ENCODE measurements at places on chromosomes 13 and 19.

DNA sequence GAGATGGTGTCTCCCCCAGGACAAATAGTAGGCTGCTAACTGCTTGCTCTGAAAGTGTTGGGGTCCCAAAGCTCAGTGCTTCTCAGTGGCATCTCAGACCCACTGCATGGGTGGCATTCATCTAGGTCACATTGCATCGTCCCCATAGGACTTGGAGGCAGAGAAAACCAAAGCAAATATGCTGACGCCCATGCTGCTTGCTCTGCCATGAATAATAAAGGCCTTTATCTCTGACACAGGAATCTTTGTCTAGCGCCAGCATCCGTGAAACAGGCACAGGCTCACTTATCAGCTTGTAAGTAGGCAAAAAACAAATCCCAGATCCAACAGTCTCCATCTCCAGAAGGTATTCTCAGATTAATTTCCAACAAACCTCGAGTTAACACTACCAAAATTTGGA, 18.9 kb upstream of the IPO5 start:
- no peak for DNase-seq

DNA sequence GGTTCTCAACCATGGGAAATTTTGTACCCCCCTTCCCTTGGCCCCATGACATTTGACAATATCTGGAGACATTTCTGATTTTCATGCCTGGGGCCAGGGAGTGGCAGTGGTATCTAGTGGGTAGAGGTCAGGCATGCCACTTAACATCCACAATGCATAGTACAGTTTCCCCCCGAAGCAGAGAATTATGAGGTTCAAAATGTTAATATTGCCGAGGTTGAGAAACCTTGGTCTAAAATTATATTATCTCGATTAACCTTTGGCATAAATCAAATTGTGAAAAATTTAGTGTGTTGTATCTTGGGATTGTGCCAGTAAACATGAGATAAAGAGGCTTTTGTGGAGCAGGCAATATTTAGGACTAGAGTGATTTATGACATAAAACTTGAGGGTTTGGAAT, 147.9 kb downstream of the LMO7 start:
- no peak for DNase-seq

DNA sequence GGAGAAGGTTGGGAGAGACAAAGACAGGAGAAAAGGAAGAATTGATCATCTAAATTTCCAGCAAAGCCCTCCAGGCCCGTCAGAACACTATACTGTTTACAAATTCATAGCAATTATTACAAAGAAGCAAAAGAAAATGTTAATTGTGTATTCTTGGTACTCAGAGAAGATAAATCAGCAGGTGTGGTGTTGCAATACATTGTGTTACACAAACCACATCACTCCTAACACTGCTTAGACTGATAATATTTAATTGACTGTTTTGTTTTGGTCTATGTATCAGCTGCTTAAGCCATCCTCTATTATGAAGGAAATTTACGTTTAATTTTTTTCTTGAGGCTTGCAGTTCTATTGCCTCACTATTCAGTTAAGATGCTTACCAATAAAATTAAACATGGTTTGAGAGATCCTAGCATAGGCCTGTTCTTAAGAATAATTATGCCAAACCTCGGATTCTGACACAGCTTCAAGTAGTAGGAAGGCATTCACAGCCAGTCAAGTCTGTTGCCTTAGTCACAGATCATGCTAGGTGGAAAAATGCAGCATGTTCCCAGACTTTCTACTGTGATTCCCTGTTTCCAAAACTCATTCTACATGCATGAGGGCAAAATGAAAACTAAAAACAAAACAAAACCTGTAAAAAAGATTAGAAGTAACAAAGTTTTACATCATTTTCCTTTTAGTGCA, 129.2 kb downstream of the TBC1D4 start:
- no peak for DNase-seq

DNA sequence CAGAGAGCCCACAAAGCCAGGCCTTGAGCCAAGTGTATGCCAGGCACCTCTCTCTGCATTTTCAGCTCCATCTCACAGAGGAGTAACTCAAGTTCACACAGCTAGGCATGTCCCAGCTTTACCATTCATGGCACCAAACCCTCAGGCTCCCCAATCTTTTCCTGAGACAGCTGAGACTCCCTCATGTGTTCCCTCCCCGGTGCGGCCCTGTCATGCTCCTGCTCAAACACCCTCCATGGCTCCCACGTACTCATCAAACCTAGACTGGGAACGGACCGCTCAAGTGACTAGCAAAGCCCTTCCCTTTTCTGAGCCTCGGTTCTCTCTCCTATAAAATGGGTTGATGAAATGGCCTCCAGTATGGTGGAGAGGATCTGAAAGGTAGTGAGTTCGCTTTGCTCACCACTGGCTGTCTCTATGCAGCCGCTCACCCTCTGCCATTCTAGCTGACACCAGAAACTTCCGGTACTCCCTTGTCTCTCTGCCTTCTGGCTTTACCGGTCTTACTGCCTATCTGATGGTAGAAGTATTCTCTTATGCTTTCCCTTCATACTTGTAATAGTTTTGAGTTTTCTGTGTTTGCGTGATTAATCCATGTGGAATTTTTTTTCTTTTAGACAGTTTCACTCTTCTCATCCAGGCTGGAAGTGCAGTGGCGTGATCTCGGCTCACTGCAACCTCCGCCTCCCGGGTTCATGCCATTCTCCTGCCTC, 7.8 kb upstream of the SLC44A2 start:
- no peak for DNase-seq

DNA sequence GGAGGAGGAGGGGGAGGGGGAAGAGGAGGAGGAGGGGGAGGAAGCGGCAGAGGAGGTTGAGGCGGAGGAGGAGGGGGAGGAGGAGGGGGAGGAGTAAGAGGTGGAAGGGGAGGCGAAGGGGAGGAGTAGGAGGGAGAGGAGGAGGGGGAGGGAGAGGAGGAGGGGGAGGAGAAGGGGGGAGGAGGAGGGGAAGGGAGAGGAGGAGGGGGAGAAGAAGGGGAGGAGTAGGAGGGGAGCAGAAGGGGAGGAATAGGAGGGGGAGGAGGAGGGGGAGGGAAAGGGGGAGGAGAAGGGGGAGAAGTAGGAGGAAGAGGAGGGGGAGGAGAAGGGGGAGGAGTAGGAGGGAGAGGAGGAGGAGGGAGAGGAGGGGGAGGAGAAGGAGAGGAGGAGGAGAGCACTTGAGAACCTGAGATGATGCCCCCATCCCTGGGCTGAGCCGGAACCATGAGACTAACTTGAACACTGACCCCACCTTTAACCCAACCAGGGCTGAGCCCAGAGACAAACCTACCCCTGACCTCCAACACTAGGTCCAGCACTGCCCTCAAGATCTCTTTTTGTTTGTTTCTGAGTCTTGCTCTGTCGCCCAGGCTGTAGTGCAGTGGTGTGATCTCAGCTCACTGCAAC, 12.6 kb downstream of the ABCA7 start:
- DNase-seq: no peak

DNA sequence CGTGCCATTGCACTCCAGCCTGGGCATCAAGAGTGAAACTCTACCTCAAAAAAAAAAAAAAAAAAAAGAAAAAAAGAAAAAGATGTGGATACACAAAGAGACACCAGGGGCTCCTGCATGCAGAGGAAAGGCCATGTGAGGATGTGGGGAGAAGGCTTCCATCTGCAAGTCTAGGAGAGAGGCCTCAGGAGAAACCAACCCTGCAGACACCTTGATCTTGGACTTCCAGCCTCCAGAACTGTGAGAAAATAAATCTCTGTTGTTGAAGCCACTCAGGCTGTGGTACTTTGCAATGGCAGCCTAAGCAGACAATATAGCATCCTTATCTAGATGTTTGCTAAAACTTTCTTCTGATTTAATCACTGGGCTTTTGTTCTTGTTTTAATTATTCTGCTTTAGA, 50.3 kb downstream of the POLR1D start:
- no peak for DNase-seq

DNA sequence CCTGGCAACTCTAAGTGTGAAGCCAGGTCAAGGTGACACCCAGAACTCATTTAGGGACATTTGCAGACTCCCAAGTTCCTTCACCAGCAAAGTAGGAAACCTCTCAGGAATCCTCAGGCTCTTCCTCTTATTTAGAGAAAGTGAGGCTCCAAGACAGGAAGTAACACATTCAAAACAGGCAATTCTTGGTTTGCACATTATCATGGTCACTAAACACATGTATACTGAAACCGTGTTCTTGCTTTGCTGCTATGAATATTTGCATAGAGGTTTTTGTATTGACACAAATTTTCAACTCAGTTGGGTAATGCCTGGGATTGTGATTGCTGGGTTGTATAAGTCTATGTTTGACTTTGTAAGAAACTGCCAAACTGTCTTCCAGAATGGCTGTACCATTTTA, 13.2 kb upstream of the URI1 start:
- DNase-seq: no peak

DNA sequence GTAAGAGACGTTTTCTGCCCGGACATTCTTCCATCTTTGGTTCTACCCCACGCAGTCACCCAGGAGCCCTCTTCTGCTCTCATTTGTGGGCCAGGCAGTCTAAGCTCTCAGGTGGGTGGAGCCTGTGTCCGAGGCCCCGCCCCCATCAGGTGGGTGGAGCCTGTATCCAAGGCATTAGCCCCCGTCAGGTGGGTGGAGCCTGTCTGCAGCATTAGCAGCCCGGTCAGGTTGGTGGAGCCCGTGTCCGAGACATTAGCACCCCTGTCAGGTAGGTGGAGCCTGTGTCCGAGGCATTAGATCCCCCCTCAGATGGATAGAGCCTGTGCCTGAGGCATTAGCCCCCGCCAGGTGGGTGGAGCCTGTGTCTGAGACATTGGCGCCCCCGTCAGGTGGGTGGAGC, 45.5 kb upstream of the C13orf46 start:
- peak; percentile 74 for DNase-seq

DNA sequence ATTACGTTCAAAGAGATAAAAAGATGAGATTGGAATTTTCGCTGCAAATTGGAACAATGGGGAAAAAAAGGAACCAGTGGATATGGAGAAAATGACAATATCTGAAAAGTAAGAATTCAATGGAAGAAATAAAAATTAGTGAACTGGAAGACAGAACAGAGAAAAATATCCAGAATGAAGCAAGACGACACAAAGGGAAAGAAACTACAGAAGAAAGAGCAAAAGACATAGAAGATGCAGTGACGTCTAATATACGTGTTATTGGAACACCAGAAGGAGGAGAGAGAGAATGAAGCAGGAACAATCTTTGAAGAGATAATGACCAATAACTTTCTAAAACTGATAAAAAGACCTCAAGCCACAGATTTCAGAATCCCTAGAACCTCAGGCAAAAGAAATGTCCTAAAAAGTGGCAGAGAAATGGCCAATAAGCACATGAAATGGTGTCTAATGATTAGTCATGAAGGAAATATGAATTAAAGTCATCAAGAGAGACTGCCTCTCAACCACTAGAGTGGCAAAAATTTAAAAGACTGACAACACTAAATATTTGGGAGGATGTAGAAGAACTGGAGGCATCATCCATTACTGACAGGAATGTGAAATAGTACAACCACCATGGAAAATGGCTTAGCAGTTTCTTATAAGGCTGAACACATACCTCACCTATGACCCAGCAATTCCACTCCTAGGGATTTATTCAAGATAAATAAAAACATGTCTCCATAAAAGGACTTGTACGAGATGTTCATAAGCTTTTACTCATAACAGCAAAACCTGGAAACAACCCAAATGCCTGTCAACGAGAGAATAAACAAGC, 56.5 kb downstream of the GADD45B start:
- DNase-seq: no peak

- DNase-seq: peak; percentile 86
These were observed 2.8 kb upstream of the LENG1 start for GRCh38 chr19:54162241-54162805.

DNA sequence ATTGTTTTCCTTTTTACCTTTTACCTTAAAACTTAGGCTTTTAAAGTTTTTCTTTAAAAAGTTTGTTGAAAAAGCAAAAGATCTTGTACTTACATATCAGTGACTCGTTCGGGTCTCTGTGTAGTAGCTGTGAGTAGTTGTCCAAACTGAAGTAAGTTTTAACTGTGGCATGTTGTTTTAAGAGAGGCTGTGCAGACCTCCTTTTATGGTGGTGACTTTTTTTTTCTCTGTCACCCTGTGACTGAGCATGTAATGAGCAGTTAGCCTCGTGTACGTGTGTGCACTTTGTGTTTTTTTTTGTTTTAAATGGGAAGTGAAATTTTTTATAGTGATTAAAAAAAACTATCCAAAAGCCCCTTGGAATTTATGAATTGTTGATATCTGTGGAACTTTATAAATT, at the start of gene GPR183:
TSS of gene GPR183 (minus strand) at position 153 of the 400 bp plus-strand sequence. CDS start 11,254 bp downstream, outside the sequence.
- DNase-seq: no peak

DNA sequence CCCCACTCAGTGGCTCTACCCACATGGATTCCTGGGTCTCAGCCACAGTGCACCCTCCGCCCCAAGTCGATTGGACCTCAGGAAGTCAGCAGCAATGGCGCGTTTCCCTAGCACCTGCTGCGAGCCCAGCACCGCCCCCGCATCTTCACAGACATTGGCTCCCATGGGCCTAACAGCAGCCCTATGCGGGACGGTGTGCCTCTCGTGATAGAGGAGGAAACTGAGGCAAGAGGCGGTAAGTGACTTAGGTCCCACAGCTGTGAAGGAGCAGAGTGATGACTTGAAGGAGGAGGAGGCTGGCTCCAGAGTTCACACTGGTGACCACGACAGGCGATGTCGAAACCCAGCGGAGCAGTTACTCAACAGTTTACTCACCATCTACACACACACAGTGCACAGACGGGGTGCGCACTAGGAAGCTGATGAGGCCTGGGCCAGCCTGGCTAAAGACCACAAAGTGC, 104.5 kb upstream of the SOX1 start:
- no peak for DNase-seq

GRCh38 chr19:1411255-1412191, 4.1 kb downstream of the DAZAP1 start:
- no peak for DNase-seq

GRCh38 chr13:33263484-33263883, 22.1 kb downstream of the STARD13 start:
- no peak for DNase-seq

GRCh38 chr19:1399745-1400144, 1.6 kb downstream of the GAMT start:
- DNase-seq: no peak

GRCh38 chr13:27605610-27606200, 14.6 kb downstream of the LNX2 start:
- DNase-seq: no peak

GRCh38 chr13:95245071-95245470, 56.2 kb downstream of the ABCC4 start:
- DNase-seq: no peak

DNA sequence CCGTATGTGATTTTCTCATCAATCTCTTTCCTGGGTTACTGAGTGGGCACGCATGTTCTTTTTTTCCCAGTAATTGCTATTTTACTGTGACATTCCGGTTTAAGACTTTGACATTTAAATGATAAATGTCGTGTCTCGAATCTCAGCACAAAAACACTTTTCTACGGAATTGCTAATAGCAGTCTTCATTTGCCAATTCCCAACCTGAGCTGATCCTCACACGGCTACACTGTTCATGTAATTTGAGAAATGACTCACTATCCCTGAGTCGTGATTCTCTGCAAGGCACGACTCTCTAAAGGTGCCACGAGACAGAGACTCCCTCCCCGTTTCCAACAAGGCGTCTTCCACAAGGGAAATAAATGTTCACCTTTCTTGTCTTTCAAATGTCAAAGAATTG, 88.7 kb upstream of the USP29 start:
- DNase-seq: no peak

- DNase-seq: no peak
These were observed 378.5 kb downstream of the LMO7 start for GRCh38 chr13:76014406-76015318.

- DNase-seq: no peak
These were observed 54.0 kb downstream of the FLT1 start for GRCh38 chr13:28440774-28441504.
